Cerebellar nuclear complex (tissue), 1 donor: ENCODE measurements at places on chromosomes 1 and 21.

DNA sequence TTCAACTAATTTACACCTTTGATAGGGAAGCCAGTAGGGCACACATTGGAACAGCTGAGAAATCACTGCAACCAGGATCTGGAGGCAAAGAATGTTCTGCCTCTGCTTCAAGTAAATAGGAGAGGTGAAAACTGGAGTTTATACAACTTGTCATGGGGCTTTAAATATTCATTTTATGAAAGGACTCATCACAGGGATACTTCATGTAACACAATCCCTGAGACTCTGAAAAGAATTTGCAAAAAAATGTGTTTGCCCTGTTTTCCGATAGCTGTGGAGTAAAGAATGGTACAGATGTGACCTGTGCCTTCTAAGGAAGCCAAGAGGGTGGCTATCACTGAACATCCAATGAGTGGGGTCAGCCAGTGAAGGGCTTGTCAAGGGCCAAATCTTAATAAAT, 152.0 kb downstream of the LMX1A start:
- DNase-seq: no peak

DNA sequence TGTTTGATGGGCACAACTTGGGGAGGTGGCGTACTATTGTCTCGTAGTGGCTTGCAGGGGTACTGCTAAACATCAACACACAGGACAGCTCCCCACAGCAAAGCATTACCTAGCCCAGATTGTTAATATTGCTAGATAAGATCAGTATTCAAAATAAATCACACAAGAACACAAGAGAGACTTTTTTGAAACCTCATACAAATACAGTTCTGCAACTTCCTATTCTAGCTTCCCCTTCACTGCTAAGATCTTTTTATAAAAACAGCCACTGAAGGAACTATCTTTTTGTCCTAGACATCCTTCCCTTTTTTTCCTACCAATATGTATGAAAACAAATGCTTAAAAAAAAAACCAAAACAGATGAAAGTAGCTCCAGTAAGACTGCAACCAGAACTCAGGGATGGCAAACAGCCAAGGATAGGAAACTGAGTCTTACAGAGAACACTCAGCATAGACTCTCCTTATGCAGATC, 137.8 kb upstream of the KRTAP19-8 start:
- DNase-seq: no peak

- no peak for DNase-seq
These were observed 206.0 kb downstream of the LYPLAL1 start for GRCh38 chr1:219379691-219380090.

GRCh38 chr1:244968471-244968871, 104.1 kb upstream of the HNRNPU start:
- no peak for DNase-seq

DNA sequence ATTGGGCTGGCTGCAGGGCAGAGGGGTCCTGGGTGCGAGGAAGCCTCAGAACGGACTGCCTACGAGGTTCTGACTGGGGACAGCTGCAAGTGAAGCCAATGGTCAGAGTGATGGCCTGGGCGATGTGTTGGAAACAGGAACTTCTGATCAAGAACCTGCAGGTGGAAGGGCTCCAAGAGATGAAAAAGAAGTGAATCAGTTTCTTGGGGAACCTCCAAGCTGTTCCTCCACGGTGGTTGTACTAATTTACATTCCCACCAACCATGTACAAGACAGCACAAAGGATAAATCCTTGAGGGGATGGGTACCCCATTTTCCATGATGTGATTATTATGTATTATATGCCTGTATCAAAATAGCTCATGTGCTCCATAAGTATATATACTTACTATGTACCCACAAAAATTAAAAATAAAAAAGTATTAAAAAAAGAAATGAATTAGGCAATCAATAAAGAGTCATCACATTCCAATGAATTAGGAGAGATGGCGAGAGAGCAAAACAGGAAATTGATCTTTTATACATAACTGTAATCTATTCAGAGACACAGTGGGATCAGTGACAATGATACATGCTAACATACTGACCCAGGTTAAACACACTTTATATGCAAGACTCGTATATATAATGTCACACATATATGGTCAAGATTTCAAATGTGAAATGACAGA, 58.1 kb downstream of the PTPN14 start:
- no peak for DNase-seq

DNA sequence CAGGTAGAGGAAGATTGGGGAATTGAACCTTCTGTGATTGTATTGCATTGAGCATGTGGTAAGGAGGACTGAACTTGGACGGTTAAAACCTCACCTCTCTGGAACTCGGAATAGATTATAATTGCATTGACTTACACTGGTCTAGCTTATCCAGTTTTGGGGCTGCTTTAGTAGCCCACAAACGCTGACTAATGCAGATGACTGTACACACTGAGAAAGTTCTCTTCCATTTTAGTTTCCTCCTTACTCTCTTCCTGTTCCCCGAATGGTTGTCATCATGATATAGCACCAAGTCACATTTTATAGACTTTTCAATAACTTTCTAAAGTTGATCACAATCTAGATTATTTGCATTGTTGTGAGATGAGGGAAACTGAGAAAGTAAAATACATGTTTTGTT, 78.2 kb downstream of the NFIA start:
- no peak for DNase-seq
